Mesothelial cell of epicardium (in vitro differentiated cells): ENCODE measurements at places on chromosomes 6 and 20.

- no peak for DNase-seq
These were observed 89.4 kb upstream of the TNFAIP3 start for GRCh38 chr6:137777687-137778075.

GRCh38 chr6:110664933-110665332 lies 150.3 kb downstream of the CDK19 start:
- DNase-seq = no peak

GRCh38 chr6:45483021-45483420 lies 105.3 kb upstream of the SUPT3H start:
- DNase-seq = no peak

GRCh38 chr20:57587278-57587988 lies 26.5 kb downstream of the PCK1 start:
- DNase-seq = no peak

DNA sequence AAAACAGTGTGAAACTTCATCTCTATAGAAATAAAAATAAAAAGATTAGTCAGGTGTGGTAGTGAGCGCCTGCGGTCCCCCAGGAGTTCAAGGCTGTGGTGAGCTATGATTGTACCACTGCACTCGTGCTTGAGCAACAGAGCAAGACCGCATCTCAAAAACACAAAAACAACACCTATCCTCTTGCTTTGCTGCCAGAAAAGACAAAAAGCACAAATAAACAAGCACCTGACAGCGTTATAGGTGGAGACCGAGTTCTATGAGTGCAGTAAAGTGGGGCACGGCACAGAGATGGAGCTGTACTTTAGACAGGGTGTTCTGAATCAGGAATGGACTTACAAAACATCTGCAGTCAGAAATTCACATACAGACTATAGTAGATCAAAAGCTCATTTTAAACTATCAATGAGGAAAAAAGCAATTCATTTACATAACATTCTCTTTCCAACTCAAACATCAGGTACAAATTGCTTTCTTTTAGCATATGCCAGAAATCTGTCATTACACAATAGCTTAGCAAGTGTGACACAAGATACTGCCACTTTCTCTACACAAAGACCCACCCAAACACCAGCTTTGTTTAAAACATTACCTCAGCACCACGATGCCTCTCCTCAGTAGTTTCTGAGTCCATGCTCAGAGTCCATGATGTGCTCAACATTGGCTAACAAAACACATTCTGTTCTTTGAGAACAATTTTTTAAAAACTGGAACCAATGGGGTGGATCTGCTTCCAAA lies 10.1 kb downstream of the EZR start:
- DNase-seq = no peak

DNA sequence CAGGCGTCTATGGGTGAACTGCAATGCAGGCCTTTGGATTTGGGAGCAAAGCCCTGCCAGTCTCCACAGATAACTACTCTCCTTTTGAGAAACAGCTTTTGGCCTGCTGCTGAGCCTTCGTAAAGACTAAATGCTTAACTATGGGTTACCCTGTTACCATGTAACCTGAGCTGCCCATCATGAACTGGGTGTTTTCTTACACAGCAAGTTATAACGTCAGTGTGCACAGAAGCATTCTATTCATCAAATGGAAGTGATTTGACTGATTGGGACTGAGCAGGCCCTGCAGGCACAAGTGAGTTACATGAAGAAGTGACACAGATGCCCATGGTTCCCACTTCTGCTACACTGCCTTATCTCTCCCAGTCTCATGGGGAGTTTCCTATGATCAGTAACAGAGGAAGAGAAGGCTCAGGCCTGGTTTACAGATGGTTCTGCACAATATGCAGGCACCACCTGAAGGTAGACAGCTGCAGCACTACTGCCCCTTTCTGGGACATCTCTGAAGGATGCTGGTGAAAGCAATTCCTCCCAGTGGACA lies 319.1 kb downstream of the CD83 start:
- no peak for DNase-seq

GRCh38 chr6:118639054-118639964 lies 12.1 kb downstream of the CEP85L start:
- no peak for DNase-seq

DNA sequence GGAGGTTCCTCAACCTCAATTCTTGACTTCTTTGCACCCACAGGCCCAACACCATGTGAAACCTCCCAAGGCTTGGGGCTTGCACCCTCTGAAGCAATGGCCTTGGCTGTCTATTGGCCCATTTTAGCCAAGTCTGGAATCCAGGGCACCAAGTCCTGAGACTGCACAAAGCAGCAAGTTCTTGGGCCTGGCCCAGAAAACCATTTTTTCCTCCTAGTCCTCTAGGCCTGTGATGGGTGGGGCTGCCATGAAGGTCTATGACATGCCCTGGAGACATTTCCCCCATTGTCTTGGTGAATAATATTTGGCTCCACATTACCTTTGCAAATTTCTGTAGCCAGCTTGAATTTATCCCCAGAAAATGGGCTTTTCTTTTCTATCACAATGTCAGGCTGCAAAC lies 849.6 kb upstream of the MANEA start:
- no peak for DNase-seq

GRCh38 chr6:113352029-113352801 lies 504.9 kb upstream of the MARCKS start:
- no peak for DNase-seq

DNA sequence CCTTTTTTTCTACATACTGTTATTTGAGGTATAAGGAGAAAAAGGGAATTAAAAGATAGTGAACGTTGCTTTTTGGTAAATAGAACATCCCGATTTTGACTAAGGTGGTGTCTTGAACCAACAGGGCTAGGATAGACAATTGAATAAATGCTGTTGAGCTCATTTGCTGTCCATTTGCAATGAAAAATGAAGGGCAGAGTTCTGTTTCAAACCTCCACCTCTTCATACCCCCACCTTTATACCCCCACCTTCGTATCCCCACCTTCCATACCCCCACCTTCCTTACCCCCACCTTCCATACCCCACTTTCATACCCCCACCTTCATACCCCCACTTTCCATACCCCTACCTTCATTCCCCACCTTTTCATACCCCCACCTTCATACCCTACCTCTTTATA lies 93.4 kb upstream of the NAA20 start:
- no peak for DNase-seq

- no peak for DNase-seq
These were observed 19.5 kb downstream of the PANK2 start for GRCh38 chr20:3908667-3909066.

DNA sequence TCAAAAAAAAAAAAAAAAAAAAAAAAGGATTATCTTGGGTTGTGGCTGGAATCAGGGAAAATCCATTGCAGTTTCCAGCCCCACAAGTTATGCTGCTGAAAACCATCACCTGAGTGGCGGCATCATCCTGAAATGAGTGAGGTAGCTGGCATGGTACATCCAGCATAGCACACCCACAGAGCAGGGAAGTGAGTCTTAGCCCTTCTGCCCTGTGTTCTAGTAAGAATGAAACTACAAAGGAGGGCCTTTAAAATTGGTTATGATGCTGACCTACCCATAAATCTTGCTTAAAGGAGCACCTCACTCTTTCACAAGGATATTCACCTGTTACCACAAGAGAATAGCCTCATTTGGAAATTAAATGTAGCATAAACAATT lies 119.2 kb downstream of the NFATC2 start:
- no peak for DNase-seq

DNA sequence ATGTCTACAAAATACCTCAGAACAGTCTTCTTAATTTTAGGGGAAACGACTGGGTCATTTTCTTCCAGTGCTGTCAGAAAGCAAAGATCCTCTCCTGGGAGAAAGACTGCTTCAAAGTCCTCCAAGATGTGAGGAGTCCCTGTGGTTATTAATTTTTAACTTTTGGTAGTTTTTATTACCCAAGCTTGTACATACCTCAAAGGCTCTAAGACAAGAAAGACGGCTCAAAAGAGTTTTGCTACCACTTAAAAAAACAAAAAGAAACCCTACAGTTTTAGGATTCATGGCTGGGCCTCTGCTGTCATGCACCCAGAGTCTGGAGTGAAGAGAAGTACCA lies 56.1 kb upstream of the APCDD1L start:
- no peak for DNase-seq

- no peak for DNase-seq
These were observed 3.8 kb downstream of the COL12A1 start for GRCh38 chr6:75201901-75202672.

DNA sequence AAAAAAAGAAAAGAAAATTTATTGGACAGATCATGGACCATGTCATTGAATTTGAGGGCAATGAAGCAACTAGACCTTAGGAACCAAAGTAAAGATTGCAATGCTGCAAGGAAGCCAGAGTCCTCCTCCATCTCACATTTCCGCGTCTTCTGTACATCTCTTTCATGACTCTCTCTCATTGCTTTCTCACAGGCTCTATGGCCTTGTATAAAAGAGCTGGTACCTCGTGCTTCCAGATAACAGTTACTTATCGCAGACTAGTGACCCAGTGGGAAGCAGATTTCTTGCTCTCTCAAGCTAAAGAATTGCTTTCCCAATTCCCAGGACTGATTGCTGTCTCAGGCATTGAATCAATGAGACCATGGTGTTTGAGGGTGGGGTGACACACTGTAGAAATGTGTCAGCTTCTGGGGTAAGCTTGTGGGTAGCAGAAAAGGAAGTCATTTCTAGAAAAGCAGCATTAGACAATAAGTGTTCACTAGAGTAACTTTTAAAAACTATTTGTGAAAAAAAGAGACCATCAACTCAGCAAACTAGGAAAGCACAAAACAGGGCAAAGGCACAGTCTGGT lies 635.3 kb downstream of the UTRN start:
- DNase-seq = no peak

- no peak for DNase-seq
These were observed 111.0 kb downstream of the DTNBP1 start for GRCh38 chr6:15551798-15552197.

DNA sequence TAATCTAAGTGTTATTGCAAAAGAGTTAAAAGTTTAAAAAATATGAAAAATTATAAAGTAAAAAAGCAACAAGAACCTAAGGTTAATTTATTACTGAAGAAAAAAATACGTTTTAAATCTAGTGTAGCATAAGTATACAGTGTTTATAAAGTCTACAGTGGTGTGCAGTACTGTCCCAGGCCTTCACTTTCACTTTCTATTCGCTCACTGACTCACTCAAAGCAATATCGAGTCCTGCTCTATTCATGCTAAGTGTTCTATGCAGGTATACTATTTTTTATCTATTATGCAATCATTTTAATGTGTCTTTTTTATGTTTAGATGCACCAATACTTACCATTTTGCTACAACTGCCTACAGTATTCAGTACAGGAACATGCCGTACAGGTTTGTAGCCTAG lies 113.0 kb downstream of the MANEA start:
- DNase-seq = no peak

DNA sequence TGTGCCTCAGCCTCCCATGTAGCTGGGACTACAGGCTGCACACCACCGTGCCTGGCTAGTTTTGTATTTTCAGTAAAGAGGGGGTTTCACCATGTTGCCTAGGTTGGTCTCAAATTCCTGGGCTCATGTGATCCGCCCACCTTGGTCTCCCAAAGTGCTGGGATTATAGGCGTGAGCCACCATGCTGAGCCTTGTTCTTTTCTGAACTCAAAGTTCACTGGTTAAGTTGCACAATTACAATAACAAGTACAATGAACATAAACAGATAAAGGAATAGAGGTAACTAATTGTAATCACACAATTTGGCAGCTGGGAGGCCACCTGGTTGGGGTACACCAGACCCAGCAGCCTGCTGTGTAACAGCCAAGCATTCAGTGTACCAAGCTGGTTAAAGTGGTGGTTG lies 6.7 kb downstream of the NUDT3 start:
- no peak for DNase-seq

GRCh38 chr6:141035312-141036200 lies 1097.2 kb upstream of the GJE1 start:
- no peak for DNase-seq

- no peak for DNase-seq
These were observed 3.0 kb downstream of the SPDEF start for GRCh38 chr6:34553146-34553545.

- no peak for DNase-seq
These were observed 51.7 kb upstream of the CHRNA4 start for GRCh38 chr20:63412889-63413288.

- no peak for DNase-seq
These were observed 44.6 kb downstream of the SUN5 start for GRCh38 chr20:32959351-32960221.

DNA sequence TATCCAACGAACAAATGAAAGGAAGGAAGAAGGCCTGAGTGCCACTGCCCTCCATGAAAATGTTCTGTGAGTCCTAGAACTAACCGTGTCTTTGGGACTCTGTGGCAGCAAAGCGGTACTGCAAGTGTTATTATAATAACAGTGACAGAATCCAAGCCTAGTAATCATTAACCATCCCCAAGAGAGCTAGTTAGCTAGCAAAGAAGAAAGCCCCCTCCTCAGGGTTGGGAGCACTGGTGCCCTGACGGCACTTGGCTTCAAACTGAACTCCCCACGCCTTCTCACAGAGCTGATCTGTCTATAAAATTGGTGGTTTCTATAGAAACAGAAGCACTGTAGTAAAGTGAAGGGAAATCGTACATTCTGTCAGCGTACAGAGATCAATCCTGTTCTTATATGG lies 239.8 kb downstream of the PTPRT start:
- DNase-seq = no peak

DNA sequence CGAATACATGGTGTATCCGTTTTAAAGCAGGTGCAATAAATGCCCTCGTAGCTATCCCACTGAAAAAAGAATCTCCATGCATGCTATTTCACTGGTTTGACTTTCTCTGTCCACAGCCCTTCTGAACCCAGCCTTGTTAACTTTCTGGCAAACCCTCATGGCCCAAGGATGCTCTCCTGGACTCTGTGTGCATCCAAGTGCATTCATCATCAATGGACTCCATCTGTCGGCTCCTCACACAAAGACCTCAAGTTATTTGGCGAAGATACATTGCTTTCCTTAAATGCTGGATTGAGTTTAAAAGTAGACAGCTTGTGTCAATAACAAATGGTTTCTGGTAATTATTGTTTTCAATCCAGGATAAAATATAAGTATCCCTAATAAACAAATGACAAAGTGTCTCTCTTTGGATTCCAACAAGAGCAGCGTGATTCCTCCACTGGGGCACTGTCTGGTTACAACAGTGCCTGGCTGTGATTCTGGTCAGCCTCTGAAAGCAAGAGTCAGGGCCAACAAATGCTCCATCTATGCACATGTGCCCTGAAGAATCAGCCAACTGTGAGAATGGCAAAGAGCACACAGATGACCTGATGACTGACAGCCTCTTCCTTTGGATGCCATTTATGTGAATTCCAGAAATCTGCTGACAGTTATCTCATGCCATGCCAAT lies 55.7 kb downstream of the FYN start:
- no peak for DNase-seq

- no peak for DNase-seq
These were observed 270.8 kb downstream of the ARID1B start for GRCh38 chr6:157047951-157048350.
